Cardiac septum (tissue), 1 donor: ENCODE measurements at places on chromosomes 1 and 21.

DNA sequence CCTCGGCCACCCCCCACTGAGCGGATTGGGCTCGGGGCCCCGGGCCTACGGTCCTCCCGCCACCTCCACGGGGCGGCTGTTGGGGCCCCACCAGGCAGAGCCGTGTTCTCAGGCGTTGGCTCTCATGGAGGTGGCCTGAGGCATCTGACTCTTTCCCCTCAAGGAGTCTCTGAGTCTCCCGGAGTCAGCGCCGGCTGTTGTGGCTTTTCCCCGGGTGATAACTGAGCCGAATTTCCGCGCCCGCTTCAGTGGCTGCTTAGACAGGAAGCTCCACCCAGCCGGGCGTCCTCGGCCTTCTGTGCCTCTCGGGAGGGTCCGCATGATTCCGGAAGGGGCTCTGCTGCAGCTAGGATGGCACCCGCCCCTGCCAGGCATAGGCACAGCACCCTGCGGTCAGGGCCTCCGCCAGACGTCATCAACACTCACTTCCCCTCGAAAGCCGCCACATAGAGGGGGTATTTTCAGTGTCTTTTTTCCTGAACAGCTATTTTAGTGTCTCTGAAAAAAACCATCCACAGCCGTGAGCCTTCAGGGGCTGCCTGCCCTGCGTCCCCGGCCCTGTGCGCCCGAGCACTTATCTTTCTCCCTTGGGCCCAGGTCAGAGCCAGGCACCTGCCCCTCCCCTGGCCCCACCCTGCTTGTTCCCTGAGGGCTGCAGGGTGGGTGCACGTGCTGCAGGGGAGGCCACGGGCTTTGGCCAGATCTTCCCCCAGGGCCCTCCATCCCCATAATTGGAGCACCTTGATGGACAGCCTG, 72.9 kb downstream of the SKI start:
- peak; percentile 91 for DNase-seq

DNA sequence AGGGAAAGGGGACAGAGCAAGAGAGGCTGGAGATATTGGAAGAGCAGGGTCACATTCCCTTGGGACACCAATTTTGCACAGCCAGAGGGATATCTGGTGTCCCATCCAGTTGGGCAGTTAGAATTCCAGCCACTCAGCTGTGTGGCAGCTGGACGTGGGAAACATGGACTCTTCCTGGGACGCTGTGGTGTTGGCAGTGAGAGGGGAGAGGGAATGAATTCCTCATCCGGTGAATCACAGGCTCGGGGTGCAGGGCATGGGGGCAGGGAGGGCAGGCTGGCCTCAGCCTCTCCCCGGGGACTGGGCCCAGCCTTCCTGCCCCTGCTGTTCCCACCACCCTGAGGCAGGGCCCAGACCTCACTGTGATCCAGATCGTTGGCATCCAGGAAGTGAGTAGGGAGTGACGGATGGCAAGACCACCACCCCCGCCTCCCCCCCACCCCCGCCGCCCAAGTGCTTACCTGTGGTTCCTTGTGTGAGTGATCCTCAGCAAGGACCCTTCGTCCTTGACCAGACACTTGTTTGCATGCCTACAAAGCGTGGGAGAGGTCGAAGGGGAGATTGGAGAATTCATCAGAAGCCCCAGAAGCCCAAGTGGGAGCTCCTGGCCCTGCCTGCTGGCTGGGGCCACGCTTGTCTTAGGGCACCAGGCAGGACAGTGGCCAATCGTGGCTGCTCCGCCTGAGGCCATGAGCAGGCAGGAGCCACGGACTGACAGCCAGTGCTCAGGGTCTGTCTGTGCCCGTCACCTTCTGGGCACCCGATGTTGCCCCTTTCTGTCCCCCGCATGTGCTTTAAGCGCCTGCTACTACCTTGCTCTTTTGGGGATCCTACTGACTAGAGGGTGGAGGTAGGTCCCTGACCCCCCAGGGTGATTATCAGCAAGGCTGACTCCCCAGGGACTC, 8.7 kb downstream of the WNT3A start:
- peak; percentile 36 for DNase-seq

DNA sequence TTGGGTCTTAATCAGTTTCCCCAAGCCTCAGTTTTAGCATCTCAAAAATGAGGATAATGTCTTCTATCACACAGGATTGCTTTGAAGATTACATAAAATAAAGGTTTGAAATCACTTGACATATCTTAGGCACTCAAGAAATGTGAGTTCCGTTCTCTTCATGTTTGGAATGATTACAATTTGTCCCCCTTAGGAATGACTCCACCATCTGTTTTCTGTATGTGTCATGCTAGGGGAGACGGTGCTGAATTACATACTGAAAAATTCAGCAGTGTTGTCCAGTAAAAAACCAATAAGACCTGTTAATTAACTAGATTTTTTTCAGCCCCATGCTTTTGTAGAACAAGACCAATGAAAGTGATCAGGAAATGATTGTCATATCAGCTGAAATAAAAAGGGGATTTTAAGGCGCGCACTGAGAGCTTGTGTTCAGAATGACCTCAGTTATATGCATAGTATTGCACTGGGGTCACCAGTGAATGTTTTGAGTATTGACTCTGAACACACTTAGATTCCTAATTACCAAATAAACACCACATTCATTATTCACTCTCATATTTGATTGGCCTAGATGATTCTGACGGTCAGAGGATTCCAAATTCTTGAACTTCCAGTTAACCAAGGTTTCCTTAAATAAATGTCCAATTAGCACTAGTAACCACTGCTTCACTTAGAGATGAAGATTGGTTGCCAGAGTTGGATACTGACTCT, 114.5 kb upstream of the KCNK2 start:
- no peak for DNase-seq

DNA sequence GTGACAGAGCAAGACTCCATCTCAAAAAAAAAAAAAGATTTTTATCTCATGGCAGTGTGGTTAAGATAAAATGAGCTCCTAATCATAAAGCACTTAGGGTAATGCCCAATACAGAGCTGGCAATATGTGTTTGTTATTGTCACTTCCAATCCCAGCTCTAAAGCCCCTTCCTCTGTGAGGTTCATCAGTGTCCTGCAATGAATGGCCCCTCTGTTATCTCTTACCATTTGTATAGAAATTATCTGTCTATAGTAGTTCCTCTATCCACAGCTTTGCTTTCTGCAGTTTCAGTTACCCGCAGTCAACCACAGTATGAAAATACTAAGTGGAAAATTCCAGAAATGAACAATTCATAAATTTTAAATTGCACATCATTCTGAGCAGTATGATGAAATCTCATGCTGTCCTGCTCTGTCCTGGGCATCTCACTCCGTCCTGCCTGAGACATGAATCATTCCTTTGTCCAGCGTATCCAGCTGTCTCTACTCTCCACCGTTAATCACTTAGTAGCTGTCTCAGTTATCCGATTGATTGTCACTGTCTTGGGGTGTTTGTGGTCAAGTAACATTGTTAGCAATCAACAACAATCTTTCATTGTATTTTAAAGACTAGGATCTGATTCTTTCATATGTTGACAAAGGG, 50.2 kb upstream of the DNAH14 start:
- DNase-seq, result no peak

GRCh38 chr1:81230983-81231728, 569.6 kb upstream of the ADGRL2 start:
- no peak for DNase-seq

GRCh38 chr1:12527564-12527963, 90.4 kb downstream of the DHRS3 start:
- DNase-seq, result peak; percentile 70

- peak; percentile 75 for DNase-seq
These were observed 2.9 kb upstream of the LRP8 start for GRCh38 chr1:53330819-53331218.

GRCh38 chr1:199029401-199029800, 390.6 kb downstream of the PTPRC start:
- no peak for DNase-seq

DNA sequence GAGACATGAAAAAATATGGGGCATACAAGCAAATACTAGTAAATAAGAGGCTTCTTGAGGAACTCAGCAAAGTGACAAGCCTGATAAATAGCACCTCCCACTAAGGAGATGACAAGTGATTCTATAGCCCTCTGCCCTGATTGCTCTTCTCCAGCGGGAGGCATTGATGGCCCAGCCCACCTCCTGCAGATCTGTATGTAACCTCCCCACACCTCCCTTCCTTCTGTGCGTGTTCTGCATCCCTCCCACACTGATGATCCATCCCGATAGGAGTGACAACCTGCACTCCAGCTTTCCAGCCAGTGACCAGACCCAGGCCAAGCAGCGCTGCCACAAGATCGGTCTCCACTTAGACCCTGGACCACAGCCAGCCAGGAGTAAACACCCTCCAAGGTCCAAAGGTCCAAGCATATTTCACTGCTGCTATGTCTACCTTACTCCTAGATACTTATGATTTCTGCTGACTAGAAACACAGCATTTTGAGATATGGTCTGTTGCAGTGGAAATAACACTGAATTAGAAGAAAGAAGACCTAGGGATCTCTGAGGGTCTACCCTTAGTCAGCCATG, 176.1 kb downstream of the BRINP2 start:
- DNase-seq, result no peak

GRCh38 chr1:16022393-16022792, 557 bp downstream of the CLCNKA start:
- DNase-seq, result no peak

DNA sequence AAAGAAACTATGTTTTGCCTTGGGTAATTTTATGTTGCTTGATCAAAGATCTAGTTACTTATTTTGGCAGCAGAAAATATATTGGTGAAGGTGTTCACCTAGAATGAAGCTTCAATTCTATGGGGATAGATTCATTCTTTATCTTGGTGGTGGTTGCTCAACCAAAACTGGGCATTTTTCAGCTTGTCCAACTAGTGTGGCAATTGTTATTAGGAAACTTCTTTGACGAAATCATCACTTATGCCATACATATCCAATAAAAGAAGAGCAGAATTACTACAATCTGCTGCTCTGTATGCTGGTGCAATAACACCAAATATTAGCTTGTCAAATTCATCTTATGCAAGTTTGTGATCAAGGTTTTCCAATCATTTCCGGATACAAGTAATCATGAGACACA, 26.8 kb upstream of the TMPRSS15 start:
- no peak for DNase-seq

DNA sequence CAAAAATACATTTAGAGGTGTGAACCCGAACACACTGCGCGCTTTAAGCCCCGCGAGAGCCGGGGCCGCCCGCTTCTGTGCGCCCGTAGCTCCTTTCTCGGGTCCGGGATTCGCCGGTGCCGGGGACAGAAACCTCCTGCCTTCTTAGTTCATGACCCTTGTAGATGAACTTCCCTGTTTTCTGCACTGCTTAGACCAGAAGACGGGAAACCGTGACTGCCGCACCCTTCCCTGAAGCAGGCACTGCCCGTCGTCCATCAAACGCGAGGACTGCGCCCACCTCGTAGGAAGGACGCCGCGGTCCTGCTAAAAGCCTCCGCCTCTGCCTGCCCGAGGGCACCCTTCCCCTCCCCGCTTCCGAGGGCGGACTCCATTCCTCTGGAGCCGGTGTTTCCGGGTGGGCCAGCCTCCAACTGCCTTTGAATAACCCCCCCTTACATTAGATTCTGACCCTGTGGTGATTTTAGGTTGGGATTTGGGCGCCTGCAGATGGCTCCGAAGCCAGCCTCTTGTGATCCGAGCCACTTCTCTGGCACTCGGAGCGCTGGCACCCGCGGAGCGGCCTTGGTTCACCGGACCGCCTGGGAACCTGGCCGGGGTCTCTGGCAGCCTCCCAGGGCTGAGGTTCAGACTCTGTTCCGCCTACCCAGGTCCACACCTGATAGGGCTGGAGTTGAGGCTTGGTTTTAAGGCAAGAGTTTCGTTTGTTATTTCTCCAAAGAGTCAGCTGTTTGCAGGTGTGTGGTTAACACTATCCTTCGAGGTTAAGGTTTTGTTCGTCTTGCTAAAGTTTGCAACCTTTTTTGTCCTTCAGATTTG, 1.2 kb upstream of the PTTG1IP start:
- DNase-seq, result peak; percentile 87

- DNase-seq, result no peak
These were observed 27.0 kb upstream of the SMYD3 start for GRCh38 chr1:246534114-246534513.

DNA sequence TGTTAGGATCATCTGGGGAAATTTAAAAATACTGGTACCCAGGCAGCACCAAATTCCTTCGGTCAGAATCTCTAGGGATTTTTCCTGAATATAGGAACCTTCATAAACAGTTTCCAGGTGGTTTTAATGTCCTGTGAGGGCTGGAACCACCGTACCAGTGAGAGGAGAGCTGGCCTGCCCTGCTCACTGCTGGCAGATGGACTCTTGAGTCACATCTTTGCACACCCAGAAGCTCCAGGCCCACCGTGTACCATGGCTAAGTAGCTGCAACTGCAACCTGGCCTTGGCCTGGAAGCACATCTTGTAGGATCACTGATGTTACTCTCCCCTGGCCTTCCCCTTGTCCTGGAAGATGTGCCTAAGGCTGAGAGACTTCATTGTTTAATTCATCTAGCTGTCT, 181.5 kb downstream of the DISC1 start:
- DNase-seq, result no peak

GRCh38 chr1:7292714-7293419, 478.2 kb upstream of the VAMP3 start:
- DNase-seq, result no peak

DNA sequence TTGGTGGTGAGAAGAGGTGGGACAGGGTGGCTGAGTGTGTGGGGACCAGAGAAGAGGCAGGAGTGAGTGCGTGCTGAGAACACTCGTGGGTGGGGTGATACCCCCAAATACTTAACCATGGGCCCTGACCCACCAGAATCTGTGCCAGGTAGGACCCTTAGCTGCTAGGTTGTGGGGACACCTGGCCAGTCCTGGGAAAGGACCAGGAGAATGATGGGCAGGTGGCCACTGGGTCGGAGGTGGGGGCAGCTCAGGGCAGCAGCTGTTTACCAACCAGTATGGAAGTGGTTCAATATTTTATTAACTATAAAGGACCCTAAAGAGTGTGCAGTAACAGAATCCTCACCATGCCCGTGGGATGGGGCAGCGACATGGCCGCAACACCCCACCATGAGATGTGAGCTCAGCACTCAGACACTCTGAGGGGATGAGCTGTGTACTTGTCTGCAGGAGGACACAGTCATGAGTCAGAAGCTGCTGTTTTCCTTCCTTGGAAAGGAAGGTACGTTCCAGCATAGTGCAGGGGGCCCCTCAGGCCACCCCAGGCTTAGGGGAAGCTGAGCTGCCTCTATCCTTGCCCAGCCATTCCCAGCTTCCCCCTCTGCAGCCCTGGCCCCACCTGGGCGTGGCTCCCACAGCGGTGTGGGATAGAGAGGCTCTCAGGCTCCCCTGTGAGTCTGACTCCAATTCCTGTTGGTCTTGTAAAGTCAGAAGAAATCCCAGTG, 25.4 kb downstream of the TEX35 start:
- DNase-seq, result no peak

DNA sequence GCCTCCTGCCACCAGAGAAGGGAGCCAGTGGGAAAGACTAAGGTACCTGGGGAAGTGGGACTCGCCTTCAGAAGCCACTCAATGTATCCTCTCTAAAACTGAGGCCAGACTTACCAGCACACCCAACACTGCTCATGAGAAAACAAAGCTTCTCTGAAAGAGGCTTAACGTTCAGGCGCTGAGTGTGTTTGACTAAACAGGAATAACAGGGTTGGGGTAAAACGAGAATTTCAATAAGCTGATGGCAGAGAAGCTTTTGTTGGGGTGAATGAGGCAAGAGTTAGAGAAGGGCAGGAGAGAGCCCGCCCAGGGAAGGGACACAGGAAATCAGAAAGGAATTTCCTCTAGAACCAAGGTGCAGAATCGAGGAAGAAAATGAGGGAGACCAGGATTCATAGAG, 1.7 kb upstream of the SPRR3 start:
- DNase-seq, result no peak
